ENCODE measurements at places on chromosomes 3 and 15.

DNA sequence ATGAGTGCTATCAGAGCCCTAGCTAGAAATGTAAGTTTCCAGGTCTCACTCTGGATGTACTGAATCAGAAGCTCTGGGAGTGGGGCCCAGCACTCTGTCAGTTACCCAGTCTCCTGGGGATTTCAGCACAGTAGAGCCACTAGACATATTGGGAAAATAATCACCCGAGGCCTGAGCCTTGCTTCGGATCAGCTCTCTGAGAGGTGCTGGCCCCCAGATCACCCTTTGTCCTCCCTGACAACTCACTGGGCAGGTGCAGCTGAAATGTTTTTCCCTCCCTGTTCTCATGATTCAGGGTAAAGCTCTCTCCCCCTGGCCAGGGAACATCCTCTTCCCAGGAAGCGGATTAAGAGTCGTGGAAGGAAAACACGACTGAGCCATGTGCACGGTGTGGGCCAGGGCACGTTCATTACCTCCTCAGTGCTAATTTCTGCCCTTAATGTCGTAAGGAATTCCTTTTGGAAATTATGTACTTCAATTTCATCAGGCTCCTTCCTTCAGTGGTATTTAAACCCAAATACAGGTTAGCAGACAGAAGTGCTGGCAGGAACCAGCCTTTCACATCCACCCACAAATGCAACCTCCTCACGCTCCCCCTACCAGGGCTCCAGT lies 296.7 kb upstream of the LYSMD4 start:
- DNase-seq, result no peak

DNA sequence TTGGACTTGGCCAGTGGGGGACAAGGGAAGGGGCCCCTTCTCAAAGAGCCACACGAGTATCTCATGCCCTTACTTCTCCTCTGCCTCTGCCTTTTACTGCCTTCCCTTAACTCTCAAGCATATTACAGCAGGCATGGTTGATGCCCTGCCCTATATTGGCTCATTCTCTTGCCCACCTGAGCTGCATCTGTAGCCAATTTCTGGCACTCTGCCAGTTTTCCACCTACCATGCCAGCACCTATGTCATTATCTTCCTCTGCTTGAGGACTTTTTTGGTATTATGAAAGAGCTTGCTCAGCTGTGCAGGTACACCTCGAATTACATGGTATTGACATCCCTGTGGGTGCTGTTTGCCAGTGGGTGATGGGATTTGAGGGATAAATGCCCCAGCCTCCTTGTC lies 181.8 kb downstream of the OXSM start:
- DNase-seq, result no peak

DNA sequence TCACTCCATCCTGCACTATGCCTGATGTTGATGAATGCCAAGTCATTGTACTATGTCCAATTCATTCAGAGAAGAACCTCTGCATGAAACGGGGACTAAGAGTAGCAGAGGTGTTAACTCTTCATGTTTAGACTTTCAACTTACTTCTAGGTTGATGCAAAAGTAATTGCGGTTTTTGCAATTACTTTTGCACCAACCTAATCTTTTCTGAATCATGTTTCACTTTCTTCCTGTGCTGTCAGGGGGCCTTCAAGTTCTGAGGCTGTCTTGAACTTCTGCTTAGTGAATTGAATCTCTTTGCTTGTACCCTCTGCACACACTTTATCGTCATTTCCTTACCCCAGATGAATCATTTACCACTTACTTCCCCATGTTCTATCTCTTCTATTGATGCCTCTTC lies 636.2 kb downstream of the NAALADL2 start:
- DNase-seq, result no peak

GRCh38 chr3:73459711-73460110 lies 165.0 kb downstream of the PDZRN3 start:
- no peak for DNase-seq

GRCh38 chr15:63718590-63719035 lies 115.1 kb downstream of the HERC1 start:
- DNase-seq, result peak; percentile 81

GRCh38 chr3:123941121-123941520 lies 19.9 kb downstream of the CCDC14 start:
- DNase-seq, result peak; percentile 25

DNA sequence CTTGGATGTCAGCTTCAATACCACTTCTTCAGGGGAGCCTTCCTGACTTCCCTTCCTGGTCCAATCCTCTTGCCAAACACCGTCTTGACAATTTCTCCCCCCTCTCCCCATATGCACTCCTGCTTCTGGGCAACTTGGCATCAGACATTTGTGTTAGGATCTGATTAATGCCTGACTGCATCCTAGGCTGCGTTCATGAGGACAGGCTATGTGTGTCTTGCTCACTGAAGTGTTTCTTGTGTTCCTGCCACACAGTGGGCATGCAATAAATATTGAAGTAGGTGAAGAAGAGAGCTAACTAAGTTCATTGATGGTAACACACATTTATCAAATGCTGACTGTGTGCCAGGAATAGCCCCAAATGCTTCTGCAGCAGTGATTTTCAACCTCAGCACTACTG lies 36.4 kb upstream of the WNT5A start:
- DNase-seq, result no peak

DNA sequence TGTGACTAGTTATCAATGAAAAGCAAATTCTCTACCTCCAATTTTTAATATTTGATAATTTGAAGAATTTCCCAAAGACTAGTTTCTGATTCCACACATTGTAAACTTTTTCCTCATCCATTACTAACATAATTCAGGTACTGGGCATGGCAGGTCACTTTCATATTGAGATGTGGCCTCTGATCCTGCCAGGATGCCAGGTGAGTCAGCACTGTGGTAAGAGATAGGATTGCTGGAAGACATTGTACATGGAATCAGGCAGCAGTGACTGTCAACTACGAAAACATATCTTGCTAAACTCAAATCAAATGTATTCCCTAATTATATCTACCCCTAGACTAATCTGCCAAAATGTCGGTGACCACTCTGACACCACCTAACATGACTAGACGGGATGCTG lies 33.2 kb upstream of the POU1F1 start:
- DNase-seq, result no peak

- peak; percentile 26 for DNase-seq
Observed at GRCh38 chr15:45091161-45091560, 22.8 kb downstream of the DUOX2 start.

DNA sequence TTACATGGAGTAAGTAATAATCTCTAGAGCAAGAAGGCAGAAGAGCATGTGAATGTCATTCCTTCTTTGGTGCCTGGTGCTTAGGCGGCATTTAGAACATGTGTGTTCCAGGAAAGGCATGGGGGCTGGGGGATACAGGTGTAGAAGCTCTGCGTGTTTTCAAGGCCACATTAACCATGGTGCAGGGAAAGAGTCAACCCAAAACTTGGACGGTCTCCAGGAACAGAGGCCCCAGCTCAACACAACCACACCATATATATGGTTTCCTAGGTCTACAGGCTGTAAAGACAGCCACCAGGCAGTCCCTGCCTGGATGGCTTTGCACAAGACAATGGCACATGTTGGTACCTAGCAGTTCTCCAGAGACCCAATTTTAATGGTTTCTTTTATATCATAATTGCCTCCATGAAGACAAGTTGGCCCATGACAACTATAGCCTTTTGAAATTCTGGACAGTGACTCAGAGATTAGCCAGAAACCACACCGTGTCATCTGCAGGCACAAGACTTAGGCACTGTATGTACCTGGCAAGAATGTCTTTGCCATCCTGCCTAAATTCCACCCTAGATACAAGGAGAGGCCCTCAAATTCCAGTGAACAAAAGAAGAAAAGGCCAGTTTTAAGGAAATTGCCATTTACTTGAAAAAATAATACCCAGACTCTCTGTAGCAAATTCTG lies 25.0 kb upstream of the DGKG start:
- DNase-seq, result peak; percentile 11
